ENCODE measurements at places on chromosomes 16 and 17.

GRCh38 chr16:53040788-53041187, 11.9 kb downstream of the CHD9NB start:
- no peak for DNase-seq

GRCh38 chr17:36004594-36005108, 3.3 kb upstream of the CCL15 start:
- no peak for DNase-seq

DNA sequence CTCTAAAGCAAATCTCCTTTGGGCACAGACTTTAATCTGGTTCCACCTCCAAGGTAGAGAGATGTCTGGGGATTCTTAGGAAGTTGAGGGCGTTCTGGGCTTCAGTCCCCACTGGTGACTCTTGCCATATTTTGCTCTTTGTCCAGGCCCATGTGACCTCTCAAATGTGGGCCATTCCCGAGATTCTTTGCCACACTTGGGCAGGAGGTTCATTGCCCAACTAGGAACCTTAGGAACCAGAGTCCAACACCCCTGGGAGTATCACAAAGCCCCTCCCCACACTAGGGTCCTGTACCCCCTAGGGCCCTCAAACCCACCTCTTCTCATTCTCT, 6.5 kb downstream of the KRT14 start:
- no peak for DNase-seq

GRCh38 chr17:34723875-34724274, 144.5 kb downstream of the TMEM132E start:
- DNase-seq: no peak

DNA sequence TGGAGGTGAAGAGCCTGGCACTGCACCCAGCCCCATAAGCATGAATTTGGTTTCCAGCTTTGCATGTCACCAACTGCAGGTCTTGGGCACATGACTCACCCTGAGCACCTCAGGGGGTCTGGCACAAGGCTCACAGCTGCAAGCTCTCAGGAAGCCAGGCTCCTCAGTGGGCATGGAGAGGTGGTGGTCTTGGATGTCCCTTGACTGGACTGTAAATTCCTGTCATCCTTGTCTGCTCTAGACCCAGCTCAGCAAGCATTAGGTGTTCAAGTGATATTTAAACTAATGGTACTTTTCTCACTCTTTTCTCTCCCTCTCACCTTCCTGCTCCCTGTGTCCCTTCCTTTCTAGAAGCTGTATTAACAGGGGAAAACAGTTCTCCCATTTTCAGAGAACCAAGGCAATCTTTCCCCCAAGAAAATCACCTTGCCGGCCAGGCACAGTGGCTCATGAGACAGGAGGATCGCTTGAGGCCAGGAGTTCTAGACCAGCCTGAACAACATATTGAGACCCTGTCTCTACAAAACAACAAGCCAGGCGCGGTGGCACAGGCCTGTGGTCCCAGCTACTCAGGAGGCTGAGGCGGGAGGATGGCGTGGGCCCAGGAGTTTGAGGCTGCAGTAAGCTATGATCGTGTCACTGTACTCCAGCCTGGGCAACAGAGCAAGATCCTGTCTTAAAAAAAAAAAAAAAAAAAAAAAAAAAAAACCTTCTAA, 5.1 kb upstream of the KIFC3 start:
- DNase-seq: peak; percentile 61

DNA sequence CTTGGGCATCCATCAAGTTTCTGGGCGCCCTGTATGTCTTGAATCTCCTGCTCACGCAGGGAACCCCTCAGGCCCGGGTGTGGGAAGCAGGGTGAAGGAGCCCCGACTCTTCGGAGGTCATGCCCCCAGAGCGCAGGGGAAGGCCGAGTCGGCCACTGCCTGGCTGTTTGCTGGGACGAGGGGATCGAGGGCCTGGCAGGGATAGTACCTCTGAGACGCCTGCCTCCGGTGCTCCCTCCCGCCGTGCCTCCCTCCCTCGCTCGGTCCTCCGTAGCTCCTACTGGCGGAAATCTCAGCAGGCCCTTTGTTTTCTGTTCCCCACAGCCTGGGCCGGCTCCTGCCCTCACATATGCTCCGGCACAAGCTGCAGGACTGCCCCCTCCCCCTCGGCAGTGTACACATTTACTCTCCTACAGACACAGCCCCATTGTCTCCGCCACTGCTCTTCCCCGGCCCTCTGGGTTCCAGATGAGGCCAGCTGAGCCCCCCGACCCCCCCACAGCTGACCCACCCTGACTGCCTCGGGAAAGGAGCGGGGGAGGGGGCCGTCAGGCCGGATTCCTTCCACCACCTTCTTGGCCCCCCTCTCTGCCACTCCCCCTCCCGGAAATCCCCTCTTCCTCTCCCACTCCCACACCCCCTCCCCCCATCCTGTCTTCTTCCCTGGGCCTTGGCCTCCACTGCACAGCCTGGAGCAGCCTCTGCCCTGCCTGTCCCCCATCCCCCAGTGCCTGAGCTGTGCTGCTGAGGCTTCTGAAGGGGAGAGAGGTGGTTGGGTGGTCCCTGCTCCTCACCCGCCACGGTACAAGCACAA, 1.4 kb downstream of the TRAF4 start:
- DNase-seq: no peak

DNA sequence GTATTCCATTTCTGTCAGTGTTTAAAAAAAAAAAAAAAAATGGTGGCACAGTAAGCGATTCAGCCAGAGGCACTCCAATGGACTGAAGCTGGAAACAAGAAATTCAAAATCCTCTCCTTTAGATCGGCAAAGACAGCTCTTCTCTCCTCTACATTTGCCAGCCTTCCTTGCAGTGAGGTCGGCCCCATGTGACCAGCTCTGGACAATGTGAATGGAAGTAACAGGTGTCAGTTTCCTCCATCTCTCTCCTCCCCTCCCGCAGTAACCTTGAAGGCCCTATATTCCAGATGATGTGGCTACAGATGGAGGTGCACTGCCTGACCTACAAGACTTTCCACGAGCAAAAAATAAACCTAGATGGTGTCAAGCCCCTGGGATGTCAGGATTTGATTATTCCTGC, 15.0 kb downstream of the CUEDC1 start:
- DNase-seq: no peak

DNA sequence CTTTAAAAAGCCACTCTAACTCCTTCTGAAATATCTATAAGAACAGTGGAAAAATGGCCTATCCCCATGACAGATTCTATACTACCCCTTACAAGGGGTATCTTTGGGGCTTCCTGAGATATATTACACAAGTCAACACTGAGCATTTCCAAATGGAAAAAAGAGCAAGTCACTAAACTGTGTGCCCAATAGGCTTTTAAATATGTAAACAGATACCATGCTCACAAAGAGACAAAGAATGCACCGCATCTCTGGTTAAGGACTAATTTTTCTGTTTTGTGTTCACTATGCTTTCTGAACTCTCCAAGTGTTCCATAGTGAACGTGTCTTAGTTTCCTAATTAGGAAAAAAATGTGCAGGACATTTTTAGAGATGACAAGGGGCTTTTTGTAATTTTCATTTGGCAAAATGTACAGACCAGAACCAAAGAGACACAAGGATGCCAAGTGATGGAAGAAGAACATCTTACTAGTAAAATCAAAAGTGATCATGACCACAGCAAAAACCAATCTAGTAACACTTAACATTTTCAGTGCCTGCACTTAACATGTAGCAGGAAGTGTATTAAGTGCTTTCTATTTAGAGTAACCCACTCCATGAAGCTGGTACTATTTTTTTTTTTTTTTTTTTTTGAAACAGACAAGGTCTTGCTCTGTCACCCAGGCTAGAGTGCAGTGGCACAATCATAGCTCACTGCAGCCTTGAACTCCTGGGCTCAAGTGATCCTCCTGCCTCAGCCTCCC, 21.5 kb downstream of the MYH11 start:
- no peak for DNase-seq

DNA sequence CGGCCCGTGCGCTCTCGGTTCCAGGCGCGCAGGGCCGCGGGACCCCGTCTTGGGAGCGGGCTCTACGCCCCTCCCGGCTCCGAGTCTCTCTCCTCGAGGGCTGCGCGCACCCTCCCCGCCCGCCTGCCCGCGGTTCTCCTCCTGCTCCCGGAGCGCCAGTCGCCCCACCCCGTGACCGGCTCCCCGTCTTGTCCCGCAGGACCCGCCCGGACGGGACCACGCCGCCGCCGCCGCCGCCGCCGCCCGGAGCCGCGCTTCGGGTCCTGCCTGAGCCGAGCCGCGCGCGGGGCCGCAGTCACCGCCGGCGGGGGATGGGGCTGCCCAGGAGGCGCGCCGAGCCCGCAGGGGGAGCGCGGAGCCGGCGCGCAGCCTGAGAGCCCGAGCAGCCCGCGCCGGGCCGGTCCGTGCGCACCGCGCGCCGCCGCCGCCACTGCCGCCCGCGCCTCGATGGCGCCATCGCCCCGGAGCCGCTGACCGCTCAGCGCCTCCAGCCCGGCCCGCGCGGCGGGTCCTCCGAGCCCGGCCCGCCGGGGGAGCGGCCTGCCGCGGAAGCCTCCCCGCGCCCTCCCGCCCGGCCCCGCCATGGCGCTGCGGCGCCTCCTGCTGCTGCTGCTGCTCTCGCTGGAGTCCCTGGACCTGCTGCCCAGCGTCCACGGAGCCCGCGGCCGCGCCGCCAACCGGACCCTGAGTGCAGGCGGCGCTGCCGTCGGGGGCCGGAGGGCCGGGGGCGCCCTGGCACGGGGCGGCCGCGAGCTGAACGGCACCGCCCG, at the start of gene SHISA6:
Gene SHISA6 (plus strand): TSS at position 373 of the 770 bp plus-strand sequence.
- no peak for DNase-seq

DNA sequence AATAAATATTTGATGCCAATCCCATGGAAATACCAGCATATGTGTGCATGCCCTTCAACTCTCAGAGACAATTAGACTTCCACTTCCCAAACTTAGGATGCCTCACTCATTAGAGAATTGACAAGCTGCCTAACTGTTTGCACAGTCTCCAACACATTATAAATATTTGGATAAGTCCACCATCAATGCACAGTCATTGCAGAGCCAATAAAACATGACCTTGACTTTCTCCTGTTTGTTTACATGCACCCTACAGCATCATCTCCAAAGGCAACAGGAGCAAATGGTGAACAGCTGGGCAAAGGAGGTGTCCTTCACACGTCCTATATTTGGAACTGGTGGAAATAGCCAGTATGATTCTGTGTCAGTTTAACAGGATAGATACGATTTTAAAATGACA, 804.4 kb upstream of the RBFOX1 start:
- DNase-seq: no peak

- DNase-seq: no peak
Measured at GRCh38 chr16:57016301-57016700, 26.9 kb downstream of the NLRC5 start.

DNA sequence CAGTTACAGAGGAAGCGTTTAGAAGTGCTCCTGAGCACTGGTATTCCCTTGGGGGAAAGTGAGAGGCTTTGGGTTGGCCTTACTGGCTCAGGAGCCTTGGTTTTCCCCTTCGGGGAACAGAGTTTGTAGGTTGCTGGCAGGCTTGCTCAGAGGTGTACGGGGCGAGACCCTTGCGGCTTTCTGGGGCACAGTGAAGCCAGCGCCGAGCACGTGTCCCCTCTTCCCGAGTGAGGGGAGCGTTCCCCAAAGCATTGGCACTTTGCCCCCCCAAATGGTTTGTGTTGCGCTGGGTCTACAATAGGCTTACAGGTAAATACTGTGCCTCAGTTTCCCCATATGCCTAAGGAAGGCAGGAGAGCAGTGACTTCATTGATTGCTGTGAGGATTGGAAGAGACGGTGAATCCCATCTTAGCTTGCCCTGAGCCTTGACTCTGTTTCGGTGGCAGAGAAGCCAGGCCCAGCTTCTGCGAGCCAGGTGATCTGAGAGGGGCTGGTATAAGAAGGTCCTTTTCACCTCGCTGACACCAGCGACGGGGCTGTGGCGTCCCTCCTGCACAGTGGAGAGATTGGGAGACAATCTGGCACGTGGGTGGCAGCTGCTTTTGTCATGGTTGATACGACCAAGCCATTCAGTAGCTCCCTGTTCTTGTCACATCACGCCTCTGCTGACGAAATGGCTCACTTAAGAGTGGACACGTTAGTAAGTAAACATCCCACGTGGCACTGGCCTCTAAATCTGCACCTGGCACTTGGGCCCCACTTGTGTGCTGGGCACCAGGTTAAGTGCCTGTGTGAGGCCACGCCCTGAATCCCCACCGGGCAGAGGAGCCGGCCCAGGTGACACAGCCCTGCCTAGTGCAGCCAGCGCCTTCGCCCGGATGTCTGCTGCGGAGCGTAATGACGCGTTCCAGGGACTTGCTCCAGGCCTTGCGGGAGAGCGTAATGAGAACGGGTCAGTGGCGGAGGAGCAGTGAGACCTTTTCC, 55.0 kb downstream of the MEAK7 start:
- DNase-seq: no peak

- no peak for DNase-seq
Measured at GRCh38 chr17:61456061-61456681, 3.9 kb downstream of the TBX4 start.

- DNase-seq: no peak
Measured at GRCh38 chr16:83501481-83501880, 306.3 kb upstream of the HSBP1 start.

DNA sequence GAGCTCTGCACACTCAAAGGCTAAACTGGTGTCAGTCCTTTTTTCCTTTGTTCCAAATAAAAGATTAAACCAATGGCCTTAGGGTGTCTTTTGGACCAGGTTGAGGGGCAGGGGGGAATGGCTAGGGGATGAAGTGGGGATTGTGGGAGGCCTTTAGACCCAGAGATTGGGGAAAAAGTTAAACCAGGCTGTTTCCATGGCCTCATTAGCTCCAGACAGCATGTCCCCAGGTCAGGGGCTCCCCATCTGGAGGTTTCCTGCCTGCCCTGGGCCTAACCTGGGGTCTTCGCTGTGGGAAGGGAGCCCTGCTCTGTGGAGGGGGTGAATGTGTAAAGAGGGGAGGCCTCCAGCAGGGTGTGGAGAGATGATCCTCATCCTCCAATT, 10.3 kb downstream of the FKBP10 start:
- DNase-seq: no peak

- no peak for DNase-seq
Measured at GRCh38 chr16:1194665-1195392, 30.2 kb downstream of the TPSG1 start.

DNA sequence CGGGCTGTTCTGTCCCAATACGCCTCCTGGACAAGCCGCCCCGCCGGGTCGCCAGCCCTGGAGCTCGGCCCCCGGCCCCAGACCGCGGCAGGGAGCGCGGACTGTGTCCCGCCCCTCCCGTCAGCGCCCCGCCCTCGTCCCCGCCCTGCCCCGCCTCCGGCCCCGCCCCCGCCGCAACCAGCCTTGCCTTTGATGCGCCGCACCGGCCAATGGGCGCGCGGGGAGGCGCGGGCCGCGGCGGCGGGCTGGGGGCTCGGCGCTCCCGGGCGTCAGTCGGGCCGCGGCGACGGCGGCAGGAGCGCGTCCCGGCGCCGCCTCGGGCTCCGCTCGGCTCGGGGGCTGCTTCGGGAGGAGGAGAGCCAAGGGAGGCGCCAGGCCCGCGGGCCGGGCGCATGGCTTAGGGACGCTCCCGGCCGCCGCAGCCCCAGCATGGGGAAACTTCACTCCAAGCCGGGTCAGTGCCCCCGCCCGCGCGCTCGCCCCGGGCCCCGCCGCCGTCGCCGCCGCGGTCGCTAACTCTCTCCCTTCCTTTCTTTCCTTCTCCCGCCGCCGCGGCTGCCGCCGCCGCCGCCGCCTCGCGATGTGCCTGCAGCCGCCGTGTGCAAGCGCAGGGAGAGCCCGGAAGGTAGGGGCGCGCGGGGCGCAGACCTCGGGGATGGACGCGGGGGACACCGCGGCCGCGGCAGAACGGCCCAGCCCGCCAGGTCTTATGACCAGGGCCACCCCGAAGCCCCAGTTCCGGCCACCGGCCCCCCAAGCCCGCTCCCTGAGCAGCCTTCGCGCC, at the start of gene NKD1:
Gene NKD1 (plus strand): TSS at position 272 of the 784 bp plus-strand sequence. CDS start 158 bp downstream, at position 430.
- DNase-seq: no peak

- DNase-seq: no peak
Measured at GRCh38 chr17:63448655-63449054, 2.5 kb upstream of the CYB561 start.

- no peak for DNase-seq
Measured at GRCh38 chr17:1414634-1415033, 14.6 kb upstream of the YWHAE start.
